Hypothalamus (tissue), 51 donors: ENCODE measurements at places on chromosomes 2 and 18.

- DNase-seq, result no peak
These were observed 98.8 kb downstream of the ZBTB7C start for GRCh38 chr18:48310353-48310752.

DNA sequence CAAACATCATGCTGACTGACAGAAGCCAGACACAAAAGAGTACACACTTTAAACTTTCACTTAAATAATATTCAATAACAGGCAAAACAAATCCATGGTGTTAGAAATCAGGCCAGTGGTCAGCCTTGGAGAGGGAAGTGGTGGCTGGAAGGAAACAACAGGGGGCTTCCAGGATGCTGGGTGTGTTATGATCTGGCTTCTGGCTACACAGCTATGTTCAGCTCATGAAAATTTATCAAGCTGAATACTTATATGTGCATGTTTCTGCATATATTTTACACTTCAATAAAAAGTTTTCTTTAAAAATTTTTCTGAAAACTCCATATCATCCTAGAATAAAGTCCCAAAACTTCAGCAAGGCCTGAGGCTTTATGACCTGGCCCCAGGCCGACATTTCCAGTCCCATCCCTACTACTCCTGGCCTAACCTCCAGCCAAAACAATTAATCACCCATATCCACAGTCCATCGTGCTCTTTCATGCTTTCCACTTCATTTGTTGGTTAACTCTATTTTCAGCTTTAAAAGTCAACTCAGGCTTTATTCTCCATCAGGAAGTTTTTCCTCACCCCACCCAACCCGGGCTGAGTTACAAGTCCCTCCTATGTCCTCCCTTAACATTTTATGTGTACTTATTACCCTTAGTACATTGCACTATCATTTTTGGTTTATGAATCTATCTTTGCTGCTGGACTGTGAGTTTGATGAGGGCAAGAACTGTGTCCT lies 27.9 kb upstream of the SPTBN1 start:
- no peak for DNase-seq

- no peak for DNase-seq
These were observed 190.4 kb downstream of the PLCL1 start for GRCh38 chr2:197994751-197995150.

DNA sequence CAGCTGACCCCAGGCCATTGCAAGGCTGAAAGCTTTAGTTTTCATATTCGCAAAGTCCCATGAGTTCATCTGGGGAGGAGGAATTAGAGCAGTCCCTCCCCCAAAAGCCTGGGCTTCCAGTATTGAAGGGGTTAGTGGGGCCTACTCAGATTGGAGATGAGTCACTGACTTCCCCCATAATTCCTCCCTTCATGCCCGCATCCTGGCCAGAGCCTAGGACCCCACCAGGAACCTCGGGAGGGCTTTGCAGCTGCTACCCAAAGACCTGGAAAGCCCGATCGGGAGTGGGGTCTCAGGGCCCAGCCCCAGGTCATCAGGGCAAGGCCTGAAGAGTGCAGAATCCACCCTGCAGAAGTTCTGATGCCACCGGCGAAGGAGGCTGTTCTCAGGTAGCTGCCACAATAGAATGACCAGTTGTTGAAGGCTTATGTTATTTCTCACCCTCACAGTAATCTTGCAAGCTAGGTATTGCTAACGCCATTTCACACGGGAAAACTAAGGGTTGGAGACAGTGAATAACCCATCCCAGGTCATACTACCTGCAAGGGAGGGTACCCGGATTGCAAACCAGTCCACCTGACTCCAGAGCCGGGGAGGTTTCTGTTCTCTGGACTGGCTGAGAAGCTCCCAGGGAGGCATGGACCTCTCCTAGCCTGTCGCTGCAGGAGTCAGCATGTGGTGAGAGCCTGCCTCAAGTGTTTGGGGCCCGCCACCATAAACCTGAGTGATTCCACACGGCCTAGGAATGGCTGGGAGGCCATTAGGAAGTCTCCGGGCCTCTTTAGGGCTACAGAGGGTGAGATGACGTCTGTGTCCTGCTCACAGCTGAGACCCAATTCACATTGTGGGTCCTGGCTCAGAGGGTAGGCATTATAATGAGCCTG lies 5.8 kb upstream of the ARID5A start:
- DNase-seq, result no peak

DNA sequence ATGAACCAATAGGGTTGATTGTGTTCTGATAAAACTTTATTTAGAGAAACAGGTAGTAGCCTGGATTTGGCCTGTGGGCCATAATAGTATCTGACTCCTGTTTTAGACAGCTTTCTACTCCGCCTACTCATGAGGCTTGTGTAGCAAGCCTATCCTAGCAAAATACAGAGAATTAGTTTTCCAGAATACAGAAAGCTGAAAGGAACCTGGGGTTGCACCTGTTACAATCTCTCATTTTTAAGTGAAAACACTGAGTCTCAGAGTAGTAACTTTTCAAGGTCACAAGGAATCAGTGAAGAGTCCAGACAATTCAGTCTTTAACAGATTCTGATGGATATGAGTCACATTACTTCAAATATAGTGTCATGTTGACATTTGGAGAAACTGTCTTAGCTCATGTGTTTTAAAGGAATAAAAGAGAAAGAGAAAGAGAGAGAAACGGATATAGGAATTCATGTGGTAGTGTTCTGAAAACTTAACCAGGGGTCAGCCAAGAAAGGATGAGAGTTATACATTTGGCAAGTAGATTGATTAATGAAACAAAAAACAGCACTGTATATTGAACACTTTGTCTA lies 17.0 kb downstream of the ARHGAP28 start:
- DNase-seq, result no peak
